ENCODE measurements at places on chromosomes 4 and X.

DNA sequence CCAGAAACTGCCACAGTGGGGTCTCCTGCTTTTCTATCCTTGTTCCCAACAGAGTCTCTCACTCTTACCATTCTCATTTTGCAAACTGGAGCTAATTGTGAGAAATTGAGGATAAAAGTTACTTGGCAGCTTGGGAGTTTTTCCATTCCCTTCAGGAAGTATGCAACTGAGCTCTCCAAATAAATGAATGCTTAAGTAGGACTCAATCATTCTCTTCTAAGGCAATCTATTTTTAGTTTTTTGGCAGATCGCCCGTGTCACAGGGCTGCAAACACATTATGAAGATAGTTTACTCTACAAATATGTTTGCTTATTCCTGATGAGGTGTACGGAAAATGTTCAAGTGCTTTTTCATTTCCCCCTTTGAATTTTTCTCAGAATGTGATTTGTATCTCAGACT, 5.3 kb downstream of the ASB11 start:
- DNase-seq, result peak; percentile 61

- DNase-seq, result no peak
Measured at GRCh38 chr4:44070843-44071242, 377.8 kb downstream of the KCTD8 start.

GRCh38 chrX:111447298-111447697, 35.3 kb upstream of the DCX start:
- DNase-seq, result peak; percentile 66

GRCh38 chr4:36476135-36476534, 194.7 kb downstream of the DTHD1 start:
- DNase-seq, result no peak

GRCh38 chr4:84878546-84878945, 87.9 kb downstream of the WDFY3 start:
- DNase-seq, result no peak

- no peak for DNase-seq
Measured at GRCh38 chr4:109195646-109196045, 106.8 kb downstream of the COL25A1 start.

- DNase-seq, result no peak
Measured at GRCh38 chr4:107317611-107318010, 281.5 kb upstream of the DKK2 start.

DNA sequence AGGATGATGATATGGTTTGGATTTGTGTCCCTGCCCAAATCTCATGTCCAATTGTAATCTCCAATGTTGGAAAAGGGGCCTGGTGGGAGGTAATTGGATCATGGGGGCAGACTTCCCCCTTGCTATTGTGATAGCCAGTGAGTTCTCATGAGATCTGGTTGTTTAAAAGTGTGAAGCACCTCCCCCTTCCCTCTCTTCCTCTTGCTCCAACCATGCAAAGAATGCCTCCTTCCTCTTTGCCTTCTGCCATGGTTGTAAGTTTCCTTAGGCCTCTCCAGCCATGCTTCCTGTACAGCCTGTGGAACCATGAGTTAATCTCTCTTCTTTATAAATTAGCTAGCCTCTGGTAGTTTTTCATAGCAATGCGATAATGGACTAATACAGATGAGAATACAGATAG, 19.7 kb upstream of the ALG13 start:
- no peak for DNase-seq

DNA sequence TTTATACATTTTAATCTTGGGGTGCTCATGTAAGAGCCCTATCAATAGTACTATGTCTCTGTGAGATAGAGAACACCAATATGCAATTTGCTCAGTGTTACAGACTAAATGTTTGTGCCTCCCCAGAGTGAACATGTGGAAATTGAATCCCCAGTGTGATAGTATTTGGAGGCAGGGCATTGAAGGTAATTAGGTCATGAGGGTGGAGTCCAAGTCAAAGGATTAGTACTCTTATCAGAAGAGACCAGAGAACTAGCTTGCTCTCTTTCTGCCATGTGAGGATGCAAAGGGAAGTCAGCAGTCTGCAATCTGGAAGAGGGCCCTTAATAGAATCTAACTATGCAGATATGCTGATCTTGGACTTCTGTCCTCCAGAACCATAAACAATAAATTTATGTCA, 1317.0 kb downstream of the STIM2 start:
- DNase-seq, result no peak

GRCh38 chr4:106208481-106209460, 107.2 kb downstream of the TBCK start:
- DNase-seq, result no peak

- no peak for DNase-seq
Measured at GRCh38 chrX:69173906-69174305, 8.7 kb upstream of the PJA1 start.

GRCh38 chr4:138841343-138841742, 174.2 kb upstream of the NOCT start:
- DNase-seq, result no peak

DNA sequence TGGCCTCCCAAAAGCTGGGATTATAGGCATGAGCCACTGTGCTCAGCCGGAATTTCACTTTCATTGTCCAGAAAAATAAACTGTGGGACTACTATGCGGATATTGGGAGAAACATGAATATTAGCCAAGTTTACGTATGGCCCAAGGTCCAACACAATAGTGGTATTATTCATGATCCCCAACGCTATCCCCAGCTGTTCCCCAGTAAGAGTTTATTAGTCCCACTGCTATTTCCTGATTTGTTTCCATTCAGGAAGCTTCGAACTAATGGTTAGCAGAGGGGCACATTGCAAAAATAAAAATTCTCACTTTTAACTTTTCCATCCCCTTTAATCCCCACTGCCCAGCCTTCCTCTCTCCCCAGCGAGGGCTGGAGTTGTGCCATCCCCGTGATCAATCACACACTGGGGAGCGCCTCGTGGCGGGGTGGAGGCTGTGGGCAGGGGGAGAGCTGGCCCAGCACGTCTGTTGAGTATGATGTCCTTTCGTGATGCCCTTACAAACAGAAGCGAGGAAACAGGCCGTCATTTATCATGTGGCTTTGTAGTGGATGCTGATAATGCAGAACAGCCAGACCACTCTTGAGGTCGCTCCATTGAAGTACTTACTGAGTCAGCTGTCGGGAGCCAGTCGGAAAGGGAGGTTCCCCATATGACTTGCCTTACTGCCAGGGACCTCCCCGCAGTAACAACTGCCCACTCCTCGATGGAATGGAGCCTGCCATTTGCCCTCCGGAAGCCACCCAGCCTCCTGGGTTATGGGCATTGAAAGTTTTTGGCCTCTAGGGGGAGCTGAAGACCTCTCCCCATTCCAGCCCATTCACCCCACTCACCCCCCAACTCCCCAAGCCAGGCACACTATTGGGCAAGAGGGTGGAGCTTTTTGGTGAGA, 117.0 kb downstream of the KDR start:
- no peak for DNase-seq

- DNase-seq, result no peak
Measured at GRCh38 chrX:8254401-8254800, 83.3 kb upstream of the VCX2 start.

DNA sequence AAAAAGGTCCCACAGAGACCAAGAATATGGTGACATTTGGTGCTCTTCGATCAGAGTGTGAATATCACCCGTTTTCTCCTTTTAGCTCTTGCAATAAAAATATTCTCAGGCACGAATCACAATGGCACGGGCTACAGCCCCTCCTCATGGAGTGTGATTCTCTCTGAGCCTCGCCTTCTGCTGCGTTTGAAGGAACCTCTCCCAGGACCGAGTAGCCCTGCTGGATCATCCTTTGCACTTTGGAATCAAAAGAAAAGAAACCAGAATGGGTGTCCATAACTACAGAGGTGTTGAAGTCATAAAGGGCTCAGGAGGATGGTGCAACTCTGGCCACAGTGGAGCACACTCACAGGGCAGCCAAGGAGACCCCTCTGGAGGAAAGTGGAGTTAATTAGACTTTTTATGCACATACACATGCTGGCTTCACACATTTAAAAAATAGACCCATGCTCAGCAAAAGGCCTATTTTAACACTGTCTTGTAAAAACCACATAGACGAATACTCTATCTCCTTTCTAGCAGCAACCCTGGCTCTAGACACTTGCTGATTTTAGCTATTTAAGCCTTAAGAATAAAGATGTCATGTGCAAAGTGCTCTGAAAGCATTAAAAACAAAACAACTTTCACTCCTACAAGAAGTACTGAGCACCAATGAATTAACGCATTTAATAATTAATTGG, 19.1 kb downstream of the MAML3 start:
- no peak for DNase-seq

DNA sequence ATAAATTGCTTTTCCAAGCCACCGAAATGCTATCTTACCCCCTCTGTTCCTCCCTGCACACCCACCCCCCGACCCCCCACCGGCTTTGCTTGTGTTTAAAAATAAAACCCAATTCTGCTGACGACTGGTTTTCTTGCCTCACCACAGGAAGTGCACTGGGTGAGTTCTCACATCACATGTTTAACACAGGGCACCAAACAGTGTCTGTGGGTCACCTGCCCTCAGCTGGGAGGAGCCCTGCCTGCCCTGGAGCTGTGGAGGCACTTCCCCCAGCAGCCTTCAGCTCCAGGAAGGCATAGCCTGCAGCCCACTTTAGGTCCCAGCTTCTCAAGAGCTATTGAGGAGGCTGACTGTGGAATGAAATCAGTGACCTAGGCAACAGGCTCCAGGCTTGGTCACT, 8.8 kb downstream of the TMEM255A start:
- DNase-seq, result no peak

DNA sequence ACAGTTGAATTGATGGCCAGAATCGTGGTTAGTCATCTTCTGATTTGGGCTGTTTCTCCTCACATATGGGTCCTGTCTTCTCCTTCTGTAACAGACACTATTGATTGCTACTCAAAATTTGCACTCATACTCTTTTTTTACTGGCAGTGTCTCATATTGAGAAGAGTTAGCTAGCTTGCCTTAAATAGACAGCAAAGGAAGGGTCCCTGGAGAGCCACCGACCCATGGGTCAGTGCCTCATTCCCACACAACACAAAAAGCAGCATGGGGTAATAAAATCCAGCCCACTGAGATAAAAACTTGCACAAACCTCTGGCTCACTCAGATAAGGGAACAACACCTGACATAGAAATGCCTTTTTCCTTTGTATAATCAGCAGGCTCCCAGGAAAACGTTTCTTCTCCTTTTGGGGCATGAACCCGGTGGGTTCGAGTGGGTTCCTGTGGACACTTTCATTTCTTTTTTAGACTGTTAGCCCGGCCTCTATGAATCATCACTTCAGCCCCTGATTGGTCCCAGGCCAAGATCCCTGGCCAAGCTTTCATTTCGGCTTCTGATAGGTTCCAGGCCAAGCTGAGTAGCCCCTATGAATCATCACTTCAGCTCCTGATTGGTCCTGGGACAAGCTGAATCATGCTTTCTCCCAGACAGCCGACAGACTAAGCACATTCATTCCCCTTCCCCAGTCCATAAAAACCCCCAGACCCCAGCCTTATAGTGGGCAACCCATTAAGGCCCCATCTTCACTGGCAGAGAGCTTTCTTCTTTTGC, 408.1 kb downstream of the DCAF12L2 start:
- DNase-seq, result no peak

DNA sequence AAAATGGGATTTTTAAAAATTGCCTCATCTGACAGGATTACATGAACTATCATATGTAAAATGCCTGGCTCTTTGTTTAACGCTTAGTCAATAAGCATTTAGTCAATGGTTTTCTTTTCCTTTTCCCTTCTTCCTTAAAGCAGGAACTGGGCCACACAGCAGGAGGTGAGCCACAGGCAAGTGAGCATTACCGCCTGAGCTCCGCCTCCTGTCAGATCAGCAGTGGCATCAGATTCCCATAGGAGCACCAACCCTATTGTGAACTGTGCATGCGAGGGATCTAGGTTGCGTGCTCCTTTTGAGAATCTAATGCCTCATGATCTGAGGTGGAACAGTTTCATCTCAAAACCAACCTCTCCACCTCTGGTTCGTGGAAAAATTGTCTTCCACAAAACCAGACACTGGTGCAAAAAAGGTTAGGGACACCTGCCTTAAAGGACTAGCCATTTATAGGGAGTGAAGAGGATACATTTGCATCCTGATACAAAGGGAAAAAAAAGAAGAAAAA, 306.1 kb downstream of the FBXW7 start:
- no peak for DNase-seq

GRCh38 chr4:98503676-98504075, 154.7 kb downstream of the TSPAN5 start:
- DNase-seq, result no peak

- DNase-seq, result no peak
Measured at GRCh38 chr4:130479020-130479419, 1383.1 kb downstream of the C4orf33 start.

DNA sequence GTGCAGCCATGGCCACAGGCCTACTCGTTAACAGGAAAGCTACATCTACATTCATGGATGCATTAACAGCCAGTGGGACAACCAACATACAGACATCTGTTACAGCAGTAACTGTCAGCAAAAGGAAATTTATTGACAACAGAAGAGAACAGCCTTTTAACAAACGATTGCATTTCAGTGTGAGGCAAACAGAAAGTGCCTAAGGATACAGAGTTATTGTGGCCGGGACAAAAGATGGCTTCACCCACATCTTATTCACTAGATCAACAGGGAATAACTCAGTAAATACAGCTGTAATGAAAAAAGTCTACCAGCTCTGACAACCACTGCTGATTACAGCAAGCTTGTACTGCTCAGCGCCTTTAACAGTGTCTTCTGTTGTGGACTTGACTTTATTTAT, 61.5 kb upstream of the TBL1X start:
- DNase-seq, result no peak

- DNase-seq, result no peak
Measured at GRCh38 chrX:44937606-44938005, 64.6 kb downstream of the KDM6A start.

DNA sequence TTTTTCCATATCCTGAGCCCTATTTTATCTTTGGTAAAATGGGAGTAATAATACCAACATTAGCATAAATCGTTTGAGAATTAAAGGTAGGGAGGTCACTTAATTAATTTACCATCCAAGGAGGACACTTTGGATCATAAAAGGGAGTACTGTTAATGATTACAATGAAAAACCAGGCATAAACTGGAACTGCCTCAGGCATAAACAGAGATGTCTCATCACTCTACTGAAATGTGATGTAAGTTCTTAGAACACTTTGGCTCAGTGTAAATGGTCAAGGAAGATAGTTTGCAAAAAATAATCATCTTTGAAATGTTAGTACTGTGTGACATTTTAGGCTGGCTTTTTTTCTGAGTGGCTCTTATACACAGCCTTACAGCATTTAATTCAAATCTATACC, 268.7 kb downstream of the SLC39A8 start:
- DNase-seq, result no peak

DNA sequence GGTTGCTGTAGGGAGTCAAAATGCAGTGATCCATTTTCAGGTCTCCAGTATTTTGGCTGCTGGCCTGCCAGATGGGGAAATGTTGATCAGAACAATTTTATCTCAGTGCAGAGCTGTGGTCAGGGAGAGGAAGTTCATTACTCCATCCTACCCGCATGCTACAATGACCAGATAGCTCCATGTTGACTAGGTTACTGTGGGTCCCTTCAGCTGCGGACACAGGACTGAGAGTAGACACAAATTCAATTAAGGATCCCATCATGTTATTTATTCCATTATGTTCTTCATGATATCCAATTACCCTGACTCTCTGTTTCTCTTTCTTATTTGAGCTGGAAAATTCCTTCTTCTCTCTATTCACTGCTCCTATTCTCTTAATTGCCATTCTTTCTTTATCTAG, 16.3 kb downstream of the SYNPO2 start:
- DNase-seq, result peak; percentile 44

- no peak for DNase-seq
Measured at GRCh38 chr4:77994194-77994721, 62.9 kb upstream of the FRAS1 start.

- DNase-seq, result no peak
Measured at GRCh38 chr4:84685105-84685504, 102.2 kb downstream of the CDS1 start.

- no peak for DNase-seq
Measured at GRCh38 chrX:11445540-11445939, 152.3 kb downstream of the AMELX start.
